HCEC 1CT (cell line): ENCODE measurements at places on chromosomes 12 and 14.

GRCh38 chr14:43803076-43803689 is 703.9 kb downstream of the FSCB start:
- DNase-seq, result no peak

- peak; percentile 22 for DNase-seq
These were observed 48.4 kb upstream of the FOS start for GRCh38 chr14:75230140-75230792.

DNA sequence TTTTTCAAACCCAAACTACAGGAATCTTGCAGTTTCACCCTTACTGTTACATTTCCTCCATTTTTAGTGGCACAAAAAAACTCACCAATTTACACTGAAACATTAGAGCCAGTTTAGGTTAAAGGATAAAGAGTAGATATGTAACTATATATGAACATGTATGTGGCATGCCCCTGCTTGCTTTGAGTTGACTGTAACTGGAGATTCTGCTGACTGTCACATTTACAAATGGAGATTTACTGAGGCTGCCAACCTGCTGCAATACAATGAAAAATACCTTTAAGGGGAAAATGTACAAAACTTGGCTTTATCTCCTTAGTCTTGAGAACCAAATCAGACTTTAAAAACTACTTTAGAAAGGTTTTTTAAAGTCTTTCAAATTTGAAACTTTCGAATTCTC is 28.3 kb downstream of the STON2 start:
- DNase-seq, result no peak

DNA sequence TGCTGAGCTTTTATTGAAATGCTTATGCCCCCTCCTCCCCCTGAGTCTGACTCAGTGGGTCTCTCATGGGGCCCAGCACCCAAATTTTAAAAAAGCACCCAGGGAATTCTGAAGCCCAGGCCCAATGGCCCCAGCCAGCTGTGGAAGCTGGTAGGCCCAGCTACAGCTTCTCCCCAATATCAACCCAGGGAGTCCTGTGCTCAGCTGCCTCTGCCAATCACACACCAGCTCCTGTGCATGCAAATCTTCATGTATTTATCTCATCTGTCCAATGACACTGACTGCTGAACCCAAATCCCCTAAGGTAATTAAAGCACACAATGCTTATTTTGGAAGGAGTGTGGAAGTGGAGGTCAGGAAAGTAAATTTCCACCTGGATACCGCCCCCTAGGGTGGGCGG is 76.3 kb downstream of the CCDC88C start:
- DNase-seq, result no peak

- DNase-seq, result peak; percentile 98
These were observed 25.9 kb upstream of the LGALS3 start for GRCh38 chr14:55103005-55103640.

- DNase-seq, result peak; percentile 65
These were observed 12.2 kb downstream of the UBR7 start for GRCh38 chr14:93219103-93219726.

DNA sequence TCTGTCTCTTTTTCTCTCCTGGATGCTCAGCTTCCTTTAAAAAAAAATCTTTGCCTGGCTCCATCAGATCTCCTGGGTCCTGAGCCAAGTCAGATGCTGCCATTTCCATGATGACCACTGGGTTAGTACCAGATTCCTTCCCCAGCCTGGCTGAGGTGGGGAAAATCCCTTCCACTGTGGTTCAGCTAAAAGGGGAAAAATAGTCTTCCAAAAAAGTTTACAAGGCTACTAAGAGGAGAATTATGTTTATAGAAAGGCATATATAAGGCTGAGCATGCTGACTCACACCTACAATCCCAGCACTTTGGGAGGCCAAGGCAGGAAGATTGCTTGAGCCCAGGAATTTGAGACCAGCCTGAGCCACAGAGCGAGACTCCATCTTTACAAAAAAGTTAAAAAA is 28.4 kb upstream of the GAS2L3 start:
- DNase-seq, result peak; percentile 59

DNA sequence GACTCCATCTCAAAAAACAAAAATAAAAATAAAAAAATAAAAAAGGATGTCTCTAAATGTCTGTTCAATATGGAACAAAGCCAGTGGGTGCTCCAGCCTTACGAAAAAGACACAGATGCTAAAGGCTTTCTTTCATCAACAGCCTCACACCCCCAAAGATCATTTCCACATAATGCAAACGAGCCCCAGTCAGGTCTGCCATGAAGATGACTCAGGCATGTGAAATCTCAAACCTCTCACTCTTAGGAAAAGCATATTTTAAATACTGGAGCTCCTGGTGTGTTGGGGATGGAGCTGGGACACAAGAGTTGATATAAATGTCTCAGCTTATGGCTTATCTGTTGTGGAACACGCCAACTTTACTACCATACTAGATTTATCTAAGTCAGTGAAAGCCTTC is 49.9 kb upstream of the PLXNC1 start:
- peak; percentile 77 for DNase-seq

- DNase-seq, result no peak
These were observed 19.4 kb downstream of the BEGAIN start for GRCh38 chr14:100567877-100568163.

GRCh38 chr12:112023759-112024396 is 10.7 kb downstream of the ERP29 start:
- DNase-seq, result no peak

- no peak for DNase-seq
These were observed 123.7 kb downstream of the KIF21A start for GRCh38 chr12:39319180-39319579.

- DNase-seq, result no peak
These were observed 19.7 kb downstream of the HSPB8 start for GRCh38 chr12:119198440-119198839.

DNA sequence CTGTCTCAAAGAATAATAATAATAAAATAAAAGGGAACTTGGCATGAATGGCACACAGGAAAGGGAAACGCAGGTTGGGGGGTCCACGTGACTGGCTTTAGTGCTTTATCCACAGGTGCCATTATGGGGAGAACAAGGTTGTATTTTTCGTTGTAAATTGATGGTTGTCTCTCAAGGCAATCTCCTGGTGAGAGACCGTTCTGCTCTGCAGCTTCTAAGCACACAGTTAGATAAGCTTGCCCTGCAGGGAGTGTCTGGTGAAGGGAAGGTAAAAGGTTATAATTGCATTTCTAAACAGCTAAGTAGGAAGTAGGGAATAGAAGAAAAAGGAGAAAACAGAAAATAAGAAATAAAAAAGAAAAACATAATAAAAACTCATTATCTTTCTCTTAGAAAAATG is 69.1 kb upstream of the CPSF6 start:
- no peak for DNase-seq

DNA sequence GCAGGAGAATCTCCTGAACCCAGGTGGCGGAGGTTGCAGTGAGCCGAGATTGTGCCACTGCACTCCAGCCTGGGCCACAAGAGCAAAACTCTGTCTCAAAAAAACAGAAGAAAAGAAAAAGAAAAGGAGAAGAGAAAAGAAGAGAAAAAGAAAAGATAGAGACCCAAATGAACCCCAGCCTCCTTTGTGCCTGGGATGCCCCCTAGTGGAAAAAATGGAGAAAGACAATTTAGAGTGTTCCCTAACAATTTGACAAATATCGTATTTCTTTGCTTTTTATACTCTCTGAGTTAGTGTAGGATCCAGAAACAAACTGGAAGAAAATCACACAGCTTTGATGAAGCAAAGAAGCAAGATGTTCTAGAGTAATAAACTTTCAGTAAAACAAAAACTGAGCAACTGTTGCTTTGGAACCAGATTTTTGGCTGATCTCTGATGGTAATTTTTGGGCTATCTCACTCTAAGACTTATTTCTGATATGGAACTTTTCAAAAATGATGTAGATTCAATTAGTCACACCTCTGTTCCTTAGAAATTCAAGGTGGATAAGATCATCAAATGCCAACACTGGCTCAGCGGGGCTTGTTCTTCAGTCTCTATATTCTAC is 18.6 kb upstream of the PRKAB1 start:
- peak; percentile 15 for DNase-seq

GRCh38 chr12:52390739-52391617 is 5.5 kb upstream of the KRT84 start:
- no peak for DNase-seq

GRCh38 chr12:93173178-93173957 is 204.4 kb upstream of the NUDT4 start:
- DNase-seq, result peak; percentile 71

GRCh38 chr14:105884808-105885281 is 358.5 kb downstream of the TMEM121 start:
- no peak for DNase-seq

- DNase-seq, result peak; percentile 25
These were observed 82.3 kb downstream of the PUS7L start for GRCh38 chr12:43676183-43676813.

GRCh38 chr12:53103860-53104305 is 597 bp downstream of the SOAT2 start:
- no peak for DNase-seq

DNA sequence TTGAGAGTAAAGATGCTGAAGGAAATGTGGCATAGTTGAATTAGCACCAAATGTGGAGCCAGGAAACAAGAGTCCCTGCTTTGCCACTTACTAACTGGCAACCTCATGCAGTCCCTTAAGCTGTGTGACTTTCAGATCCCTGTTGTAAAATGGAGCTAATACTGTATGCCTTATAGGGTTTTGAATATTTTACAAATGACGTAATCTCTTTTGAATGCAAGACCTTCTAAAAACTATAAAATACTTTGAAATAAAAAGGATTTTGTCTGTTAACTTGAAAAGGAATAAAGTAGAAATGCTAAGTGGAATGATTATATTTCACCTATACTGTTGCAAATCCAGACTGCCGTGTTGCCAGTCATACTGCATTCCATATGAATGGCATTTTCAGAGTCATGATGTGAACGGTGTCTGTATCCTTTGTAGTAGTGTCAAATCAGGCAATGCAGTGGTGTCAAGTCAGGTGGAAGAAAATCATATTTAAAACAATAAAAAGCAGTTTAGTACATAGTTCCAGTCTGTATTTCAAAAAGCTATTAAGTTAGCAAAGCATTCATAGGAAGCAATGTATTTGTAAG is 21.3 kb downstream of the KCNA5 start:
- no peak for DNase-seq

DNA sequence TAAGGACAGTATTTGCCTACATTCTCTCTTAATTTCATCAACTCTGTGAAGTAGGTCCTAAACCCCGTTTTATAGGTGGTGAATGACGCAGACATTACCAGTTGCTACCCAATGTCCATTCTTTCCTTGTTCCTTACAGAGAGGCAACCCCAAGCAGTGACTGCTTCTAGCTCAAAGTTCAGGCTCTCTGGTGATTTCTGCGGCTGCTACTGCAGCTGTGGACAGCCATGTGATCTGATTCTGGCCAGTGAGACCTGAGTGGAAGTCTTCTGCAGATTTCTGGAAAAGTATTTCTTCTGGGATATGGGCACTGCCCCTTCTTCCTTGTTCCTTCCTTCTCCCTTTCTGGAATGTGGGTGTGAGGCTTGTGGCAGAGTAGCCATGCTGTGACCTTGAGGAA is 82.9 kb downstream of the ARF6 start:
- peak; percentile 29 for DNase-seq

GRCh38 chr14:29749829-29750228 is 177.8 kb downstream of the PRKD1 start:
- DNase-seq, result no peak

DNA sequence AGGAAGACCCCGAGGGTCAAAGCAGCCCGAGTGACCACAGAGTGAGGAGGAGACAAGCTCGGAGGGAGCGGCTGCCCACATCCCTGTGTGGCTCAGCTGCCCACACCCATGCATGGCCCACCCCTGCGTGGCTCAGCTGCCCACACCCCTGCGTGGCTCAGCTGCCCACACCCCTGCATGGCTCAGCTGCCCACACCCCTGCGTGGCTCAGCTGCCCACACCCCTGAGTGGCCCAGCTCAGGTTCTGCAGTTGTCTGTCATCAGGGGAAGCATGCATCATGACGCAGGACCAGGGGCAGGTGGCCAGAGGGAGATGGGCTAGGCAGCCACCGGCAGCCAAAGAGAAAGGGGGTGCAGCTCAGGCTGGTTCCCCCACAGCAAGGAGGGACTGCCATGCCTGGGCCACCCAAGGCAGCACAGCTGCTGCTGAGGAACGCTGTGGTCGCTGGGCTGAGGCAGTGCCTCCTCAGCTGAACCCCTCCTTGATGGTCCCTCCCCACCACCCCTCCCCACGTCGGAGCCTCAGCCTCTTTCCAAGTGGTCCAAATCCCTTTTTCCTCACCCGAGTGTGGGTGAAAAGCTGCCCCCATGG is 33.3 kb upstream of the NUDT14 start:
- no peak for DNase-seq

GRCh38 chr14:54704768-54705167 is 137.8 kb downstream of the SAMD4A start:
- no peak for DNase-seq

DNA sequence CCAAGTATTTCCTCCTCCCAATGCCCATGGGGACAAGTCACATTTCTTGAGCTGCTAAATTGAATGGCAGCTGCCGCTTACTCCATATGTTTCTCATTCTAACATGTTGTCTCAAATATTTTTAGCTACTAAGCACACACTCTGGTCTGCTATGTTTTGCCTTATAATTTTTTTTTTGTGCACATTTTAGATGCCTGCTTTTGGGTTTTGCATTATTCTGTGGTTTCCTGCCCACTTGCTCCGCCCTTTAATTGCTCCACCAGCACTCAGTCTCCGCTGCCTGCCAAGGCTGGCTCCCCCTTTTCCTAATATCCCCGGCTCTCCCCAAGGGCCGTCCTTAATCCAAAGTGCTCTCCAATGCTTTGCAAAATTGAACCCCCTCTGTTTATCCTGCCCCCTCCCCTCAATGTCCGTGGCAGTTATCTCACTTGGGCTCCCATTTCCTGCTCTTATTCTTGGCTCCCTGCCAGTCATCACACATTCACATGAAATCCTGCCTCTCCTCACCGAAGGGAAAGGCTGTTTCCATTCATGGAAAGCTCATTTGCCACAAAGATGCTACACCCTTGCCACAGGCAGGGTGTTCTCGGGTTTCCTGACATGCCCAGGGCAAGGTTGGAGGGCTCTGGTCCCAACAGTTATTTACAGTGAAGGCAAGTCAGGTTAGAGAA is 79.4 kb downstream of the C12orf75 start:
- no peak for DNase-seq

- peak; percentile 2 for DNase-seq
These were observed 767 bp upstream of the CCNT1 start for GRCh38 chr12:48717252-48717695.

DNA sequence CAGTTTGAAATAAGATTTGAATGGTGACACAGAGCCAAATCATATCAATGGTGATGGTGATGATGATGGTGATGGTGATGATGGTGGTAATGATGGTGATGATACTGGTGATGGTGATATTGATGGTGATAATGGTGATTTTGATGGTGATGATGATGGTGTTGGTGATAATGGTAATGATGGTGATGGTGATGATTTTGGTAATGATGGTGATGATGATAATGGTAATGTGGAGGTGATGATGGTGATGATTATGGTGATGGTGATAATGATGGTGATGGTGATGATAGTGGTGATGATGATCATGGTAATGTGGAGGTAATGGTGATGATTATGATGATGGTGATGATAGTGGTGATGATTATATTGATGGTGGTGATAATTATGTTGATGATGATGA is 311.9 kb upstream of the SFSWAP start:
- no peak for DNase-seq

- no peak for DNase-seq
These were observed 97.1 kb upstream of the NCOR2 start for GRCh38 chr12:124664395-124665111.

GRCh38 chr12:113173081-113173698 is 12.1 kb downstream of the DDX54 start:
- DNase-seq, result no peak
